ENCODE measurements at places on chromosomes 7 and 10. TPM values are rescaled to one million over a fixed set of nuclear protein-coding genes. Genes with fewer than 3 reads are reported as not detected.

RNF133 gene
- total RNA-seq: 2.4 TPM

C10orf67 gene
- total RNA-seq: not detected

FAM25A gene
- total RNA-seq: not detected

BCCIP gene
- total RNA-seq: 58.7 TPM

CPXM2 gene
- 23.6 TPM for total RNA-seq

ADCY1 gene
- 4.6 TPM for total RNA-seq

FBXL13 gene
- total RNA-seq: 4.0 TPM

PLXDC2 gene
- total RNA-seq: 48.7 TPM

PPRC1 gene
- total RNA-seq: 59.4 TPM

DNMBP gene
- 54.6 TPM for total RNA-seq

GCK gene
- 0.39 TPM for total RNA-seq

SNX10 gene
- total RNA-seq: 2.6 TPM

SLC29A3 gene
- total RNA-seq: 22.4 TPM

BAMBI gene
- total RNA-seq: 54.8 TPM

ASAH2 gene
- 11.3 TPM for total RNA-seq

AKR1D1 gene
- not detected for total RNA-seq

SLC39A12 gene
- total RNA-seq: 0.13 TPM

PSPH gene
- total RNA-seq: 17.1 TPM

CREB5 gene
- total RNA-seq: 10.6 TPM

CYP2E1 gene
- total RNA-seq: 2.9 TPM

C10orf95 gene
- 1.5 TPM for total RNA-seq

CLDN15 gene
- total RNA-seq: 11.3 TPM

FXYD4 gene
- 13.8 TPM for total RNA-seq

HOXA13 gene
- 15.6 TPM for total RNA-seq

FGL2 gene
- total RNA-seq: 10.9 TPM

IGF2BP3 gene
- 0.78 TPM for total RNA-seq

C10orf90 gene
- not detected for total RNA-seq

NOS3 gene
- 50.7 TPM for total RNA-seq

ECHDC3 gene
- 13.3 TPM for total RNA-seq

ASB10 gene
- total RNA-seq: not detected

HABP2 gene
- 0.23 TPM for total RNA-seq

NME8 gene
- 1.5 TPM for total RNA-seq

STEAP1 gene
- 20.5 TPM for total RNA-seq

A1CF gene
- not detected for total RNA-seq

HERC4 gene
- 79.5 TPM for total RNA-seq

RASA4B gene
- 10.9 TPM for total RNA-seq

ZPBP gene
- total RNA-seq: 1.2 TPM

FZD8 gene
- 2.6 TPM for total RNA-seq

Data from ureter (tissue), 1 donor.